Naive thymus-derived CD8-positive, alpha-beta T cell (primary cell): ENCODE measurements at places on chromosomes 12 and 14.

GRCh38 chr12:98645572-98646067 lies 530 bp downstream of the APAF1 start:
- no peak for DNase-seq

DNA sequence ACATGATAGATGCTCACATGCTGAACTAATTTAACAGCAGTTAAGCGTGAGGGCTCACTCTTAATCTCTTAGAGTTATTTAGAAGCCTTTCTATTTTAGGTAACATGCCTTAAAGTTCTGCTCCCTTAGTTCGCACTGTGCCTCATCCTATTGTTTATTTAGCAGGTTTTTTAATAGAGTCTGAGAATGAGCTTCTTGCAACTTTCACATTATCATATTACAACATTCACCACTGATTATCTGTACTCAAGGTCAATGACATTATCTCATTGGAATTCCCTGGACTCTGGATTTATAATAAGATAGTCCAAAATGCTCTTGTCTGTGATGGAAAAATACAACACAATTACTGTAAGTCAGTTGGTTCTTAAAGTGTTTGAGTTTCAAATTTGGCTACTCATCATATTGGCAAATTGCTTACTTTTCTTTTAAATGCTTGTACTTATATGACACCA lies 183.6 kb upstream of the SLC38A2 start:
- no peak for DNase-seq

GRCh38 chr12:56803750-56804149 lies 40.6 kb downstream of the HSD17B6 start:
- no peak for DNase-seq

- DNase-seq, result no peak
These were observed 36.8 kb downstream of the SPTSSA start for GRCh38 chr14:34425095-34425851.

- no peak for DNase-seq
These were observed 73.0 kb downstream of the RAD51B start for GRCh38 chr14:67892466-67893100.

DNA sequence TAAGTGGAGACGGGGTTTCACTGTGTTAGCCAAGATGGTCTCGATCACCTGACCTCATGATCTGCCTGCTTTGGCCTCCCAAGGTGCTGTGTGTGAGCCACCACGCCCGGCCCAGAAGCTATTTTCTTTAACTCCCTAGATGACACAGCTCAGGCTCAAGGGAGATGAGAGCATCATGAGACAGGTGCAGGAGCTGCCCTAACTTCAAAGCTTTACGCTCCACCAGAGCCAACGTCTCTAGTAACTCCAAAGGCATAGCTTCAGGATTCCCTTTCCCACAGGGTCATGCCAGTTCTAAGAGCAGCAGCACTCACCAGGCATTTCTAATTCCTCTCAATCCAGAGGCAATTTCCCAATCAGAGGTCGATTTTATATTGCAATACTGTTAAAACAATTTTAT lies 21.0 kb downstream of the NDUFA12 start:
- DNase-seq, result no peak

GRCh38 chr14:99681101-99681831 lies 2.8 kb upstream of the CYP46A1 start:
- no peak for DNase-seq
